ENCODE measurements at places on chromosomes 13 and 19.

GRCh38 chr19:49758292-49758691, 4.8 kb downstream of the TSKS start:
- DNase-seq = peak; percentile 56

DNA sequence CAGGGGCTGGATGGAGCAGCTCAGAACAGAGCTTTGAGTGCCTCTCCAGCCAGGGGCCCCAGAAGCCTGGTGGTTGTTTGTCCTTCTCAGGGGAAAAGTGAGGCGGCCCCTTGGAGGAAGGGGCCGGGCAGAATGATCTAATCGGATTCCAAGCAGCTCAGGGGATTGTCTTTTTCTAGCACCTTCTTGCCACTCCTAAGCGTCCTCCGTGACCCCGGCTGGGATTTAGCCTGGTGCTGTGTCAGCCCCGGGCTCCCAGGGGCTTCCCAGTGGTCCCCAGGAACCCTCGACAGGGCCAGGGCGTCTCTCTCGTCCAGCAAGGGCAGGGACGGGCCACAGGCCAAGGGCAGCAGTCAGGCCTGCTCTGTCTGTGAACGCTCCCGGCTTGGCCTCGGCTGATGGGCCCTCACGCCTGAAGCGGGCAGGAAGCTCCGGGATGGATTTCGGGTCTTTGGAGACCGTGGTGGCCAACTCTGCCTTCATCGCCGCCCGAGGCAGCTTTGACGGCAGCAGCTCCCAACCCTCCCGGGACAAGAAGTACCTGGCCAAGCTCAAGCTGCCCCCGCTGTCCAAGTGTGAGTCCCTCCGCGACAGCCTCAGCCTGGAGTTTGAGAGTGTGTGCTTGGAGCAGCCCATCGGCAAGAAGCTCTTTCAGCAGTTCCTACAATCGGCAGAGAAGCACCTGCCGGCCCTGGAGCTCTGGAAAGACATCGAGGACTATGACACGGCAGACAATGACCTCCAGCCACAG, at the start of gene GRK1:
Gene GRK1, plus strand, starts transcription at position 269 of the 751 bp plus-strand sequence. Its CDS starts 168 bp downstream, at position 437.
- DNase-seq = peak; percentile 47

- DNase-seq = peak; percentile 84
Measured at GRCh38 chr19:19259741-19260140, 13.4 kb downstream of the TM6SF2 start.

- peak; percentile 3 for DNase-seq
Measured at GRCh38 chr13:103866048-103866447, 799.8 kb upstream of the SLC10A2 start.

- no peak for DNase-seq
Measured at GRCh38 chr19:56119582-56119978, 1.5 kb downstream of the ZNF787 start.

GRCh38 chr13:35255241-35255640, 221.2 kb downstream of the MAB21L1 start:
- DNase-seq = no peak

- no peak for DNase-seq
Measured at GRCh38 chr19:35712567-35713505, 5.0 kb upstream of the KMT2B start.

DNA sequence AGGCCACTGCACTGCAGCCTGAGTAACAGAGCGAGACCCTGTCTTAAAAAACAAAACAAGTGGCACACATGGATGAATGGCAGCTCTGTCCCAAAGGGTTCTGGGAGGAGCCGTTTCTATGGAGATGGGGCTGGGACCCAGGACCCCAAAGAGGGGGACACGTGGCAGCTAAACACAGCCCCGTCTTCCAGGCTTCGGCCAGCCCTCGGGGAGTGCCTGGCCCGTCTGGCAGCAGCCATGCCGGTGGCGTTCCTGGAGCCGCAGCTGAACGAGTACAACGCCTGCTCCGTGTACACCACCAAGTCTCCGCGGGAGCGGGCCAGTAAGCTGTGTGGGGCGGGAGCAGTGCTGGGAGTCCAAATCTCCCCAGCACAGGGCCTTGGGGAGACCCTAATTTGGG, 82.4 kb downstream of the RYR1 start:
- no peak for DNase-seq

- no peak for DNase-seq
Measured at GRCh38 chr19:56124578-56124977, 3.5 kb upstream of the ZNF787 start.

- no peak for DNase-seq
Measured at GRCh38 chr19:48780631-48781391, 25.5 kb downstream of the FGF21 start.

DNA sequence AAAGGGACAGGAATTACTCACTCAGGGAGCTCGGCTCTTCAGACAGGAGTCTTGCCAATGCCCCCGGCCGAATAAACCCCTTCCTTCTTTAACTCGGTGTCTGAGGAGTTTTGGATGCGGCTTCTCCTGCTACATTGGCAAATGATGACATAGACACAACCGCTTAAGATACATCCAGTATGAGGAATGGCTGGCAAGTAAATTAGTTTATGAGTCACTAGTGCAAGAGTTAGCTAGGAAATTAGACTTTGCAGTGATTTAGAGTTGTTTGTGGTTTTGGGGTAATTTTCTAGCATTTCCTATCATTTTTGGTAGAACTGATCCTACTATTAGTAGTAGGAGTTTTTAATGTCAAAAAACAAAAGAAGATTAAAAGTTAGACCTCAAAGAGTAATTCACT, 166.2 kb downstream of the SLITRK1 start:
- peak; percentile 0 for DNase-seq

DNA sequence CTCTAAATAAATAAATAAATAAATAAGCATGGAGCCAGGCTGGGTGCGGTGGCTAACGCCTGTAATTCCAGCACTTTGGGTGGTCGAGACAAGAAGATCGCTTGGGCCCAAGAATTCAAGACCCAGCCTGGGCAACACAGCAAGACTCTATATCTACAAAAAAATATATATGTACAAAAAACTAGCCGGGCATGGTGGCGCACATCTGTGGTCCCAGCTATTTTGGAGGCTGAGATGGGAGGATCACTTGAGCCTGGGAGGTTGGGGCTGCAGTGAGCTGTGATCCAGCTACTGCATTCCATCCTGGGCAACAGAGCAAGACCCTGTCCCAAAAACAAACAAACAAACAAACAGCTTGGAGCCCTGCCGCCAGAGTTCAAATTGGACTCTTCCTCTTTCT, 2.7 kb downstream of the ACTMAP start:
- no peak for DNase-seq

DNA sequence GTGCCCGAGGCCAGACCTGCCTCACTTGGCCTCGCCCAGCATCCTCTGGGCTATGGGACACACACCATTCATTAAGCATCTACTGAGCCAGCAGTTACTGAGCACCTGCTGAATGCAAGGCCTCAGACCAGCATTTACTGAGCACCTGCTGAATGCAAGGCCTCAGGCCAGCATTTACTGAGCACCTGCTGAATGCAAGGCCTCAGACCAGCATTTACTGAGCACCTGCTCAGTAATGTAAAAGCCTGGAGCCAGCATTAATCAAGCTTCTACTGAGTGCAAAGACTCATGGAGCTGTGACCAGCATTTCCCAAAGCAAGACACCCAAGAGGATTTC, 3.7 kb downstream of the ATP8B3 start:
- DNase-seq = no peak

GRCh38 chr13:32917504-32917903, 98.7 kb upstream of the KL start:
- DNase-seq = no peak

GRCh38 chr19:3977242-3978143, 6.6 kb upstream of the DAPK3 start:
- DNase-seq = peak; percentile 62

DNA sequence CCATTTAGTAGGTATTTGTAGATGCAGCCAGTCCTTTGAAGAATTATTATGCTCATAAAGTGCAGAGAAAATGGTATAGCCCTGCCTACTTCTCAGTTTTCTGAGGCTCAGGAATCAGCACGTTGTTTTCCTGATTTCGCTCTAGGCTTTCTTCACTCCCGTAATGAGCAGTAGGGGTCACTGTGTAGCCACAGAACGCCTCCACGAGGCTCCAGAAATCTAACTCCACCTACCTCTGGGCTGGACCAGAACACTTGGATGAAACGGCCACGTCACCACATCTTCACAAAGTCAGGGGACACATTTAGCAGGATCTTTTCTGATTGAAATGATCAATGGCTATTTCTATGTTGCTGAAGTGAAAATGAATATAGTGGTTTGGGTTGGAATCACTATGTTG, 49.8 kb upstream of the GTF3A start:
- peak; percentile 88 for DNase-seq

- DNase-seq = no peak
Measured at GRCh38 chr19:1471515-1472160, 7.4 kb downstream of the C19orf25 start.

- DNase-seq = no peak
Measured at GRCh38 chr13:30880856-30881155, 25.3 kb upstream of the MEDAG start.

GRCh38 chr13:79668201-79668752, 187.3 kb downstream of the NDFIP2 start:
- no peak for DNase-seq

DNA sequence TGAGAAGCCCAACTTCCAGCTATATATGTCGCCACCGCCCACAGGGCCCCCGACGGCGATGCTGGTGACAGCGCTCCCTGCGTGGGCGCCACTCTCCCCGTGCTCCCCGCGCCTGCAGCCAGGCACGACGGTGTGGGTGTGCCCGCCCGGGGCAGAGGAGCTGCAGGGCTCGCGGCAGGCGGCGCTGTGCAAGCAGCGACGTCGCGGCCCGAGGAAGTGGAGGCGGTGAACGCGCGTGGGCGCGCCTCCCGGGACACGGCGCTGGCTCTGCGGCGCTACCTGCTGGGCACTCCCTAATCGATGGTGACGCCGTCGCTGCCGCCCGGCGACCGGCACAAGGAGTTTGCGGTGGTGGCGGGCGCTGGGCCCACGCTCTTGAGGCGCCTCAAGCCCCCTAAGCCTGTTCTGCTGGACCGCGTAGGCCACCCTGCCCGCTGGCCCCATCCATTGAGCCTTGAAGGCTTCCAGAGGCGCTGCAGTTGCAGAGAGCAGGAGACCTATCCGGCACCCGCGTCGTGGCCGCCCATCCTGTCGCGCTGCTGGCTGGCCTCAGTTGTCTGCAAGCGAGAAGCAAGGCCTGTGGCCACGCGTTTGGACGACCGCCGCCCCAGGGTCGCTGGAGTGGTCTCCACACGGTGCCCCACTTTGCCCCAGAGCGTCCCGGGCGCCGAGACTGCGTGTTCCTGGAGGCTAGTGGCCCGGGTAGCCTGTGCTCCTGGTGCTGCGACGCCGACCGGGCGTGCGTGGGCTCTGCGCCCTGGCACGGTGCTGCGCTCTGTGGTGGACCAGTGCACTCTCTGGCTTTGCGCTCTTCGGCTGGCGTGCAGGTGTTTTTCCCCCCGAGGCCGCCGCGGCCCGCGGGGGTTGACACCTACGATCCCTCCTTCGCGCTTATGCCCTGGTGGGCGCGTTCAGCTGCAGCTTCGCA, 23.1 kb downstream of the LRFN3 start:
- DNase-seq = no peak

DNA sequence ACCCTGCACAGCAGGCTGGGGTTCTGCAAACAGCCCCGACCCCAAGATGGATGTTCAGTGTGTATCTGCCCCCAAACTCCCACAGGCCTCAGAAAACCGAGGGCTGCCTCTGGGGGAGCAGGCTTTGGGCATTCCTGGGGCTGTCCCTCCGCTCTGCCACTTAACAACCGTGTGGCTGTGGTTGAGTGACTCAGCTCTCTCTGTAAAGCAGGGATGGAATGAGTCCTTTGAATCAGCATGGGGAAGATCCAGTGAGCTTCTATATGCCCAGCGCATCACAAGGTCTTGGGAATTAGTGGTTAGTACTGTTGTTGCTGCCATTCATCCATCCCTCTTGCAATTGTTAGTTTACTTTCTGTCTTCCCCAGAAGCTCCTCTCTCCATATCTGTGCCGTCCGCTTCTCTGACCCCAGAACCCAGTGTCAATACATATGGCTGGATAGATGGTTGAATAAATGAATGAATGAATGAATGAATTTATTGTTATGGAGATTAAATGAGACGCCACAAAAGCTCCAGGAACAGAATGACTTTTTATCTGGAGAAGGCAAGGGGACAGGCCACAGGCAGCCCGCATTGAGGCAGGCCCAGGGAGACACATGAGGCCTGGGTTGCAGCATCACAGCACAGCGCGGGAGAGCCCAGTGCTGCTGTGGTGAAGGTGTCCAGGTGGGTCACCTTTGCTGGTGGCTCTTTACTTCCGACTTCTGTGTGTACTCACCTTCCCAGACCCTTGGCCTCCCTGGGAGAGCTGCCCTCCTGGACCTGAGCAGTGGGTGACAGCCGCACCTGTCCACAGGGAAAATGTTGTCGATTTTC, 89.2 kb downstream of the RGCC start:
- DNase-seq = no peak

GRCh38 chr19:36120984-36121358, 5.7 kb downstream of the TBCB start:
- no peak for DNase-seq

DNA sequence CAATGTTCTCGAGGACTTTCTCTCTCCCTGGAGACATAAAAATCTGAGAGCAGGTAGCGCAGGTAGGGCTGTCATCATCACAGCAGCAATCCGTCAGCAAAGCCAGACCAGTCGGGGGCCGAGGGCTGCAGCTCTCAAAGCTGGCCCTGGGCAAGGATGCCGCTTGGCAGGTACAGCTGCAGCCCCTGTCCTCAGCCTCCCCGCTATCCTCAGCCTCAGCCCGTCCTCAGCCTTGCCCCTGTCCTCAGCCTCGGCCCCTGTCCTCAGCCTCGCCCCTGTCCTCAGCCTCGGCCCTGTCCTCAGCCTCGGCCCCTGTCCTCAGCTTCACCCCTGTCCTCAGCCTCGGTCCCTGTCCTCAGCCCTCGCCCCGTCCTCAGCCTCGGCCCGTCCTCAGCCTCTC, 10.9 kb downstream of the C13orf46 start:
- DNase-seq = no peak

DNA sequence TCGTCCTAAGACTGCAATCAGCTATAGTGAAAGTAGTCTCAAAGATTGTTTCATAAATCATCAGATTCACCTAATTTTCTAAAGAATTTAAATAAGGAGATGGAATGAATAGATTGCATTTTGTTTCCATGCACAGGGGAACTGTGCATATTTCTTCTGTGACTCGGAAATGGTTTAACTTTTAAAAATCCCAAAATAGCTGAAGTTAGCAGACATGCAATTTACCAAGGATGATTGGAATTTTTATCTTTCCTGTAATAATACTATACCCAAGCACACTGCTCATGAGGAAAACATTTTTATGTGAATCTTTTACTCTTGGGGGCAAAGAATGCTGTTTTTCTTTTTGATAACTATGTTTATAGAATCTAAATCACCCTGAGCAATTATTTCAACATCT, 15.0 kb upstream of the LMO7 start:
- DNase-seq = no peak
